Osteoblast (primary cell): ENCODE measurements at places on chromosomes 2 and 18.

DNA sequence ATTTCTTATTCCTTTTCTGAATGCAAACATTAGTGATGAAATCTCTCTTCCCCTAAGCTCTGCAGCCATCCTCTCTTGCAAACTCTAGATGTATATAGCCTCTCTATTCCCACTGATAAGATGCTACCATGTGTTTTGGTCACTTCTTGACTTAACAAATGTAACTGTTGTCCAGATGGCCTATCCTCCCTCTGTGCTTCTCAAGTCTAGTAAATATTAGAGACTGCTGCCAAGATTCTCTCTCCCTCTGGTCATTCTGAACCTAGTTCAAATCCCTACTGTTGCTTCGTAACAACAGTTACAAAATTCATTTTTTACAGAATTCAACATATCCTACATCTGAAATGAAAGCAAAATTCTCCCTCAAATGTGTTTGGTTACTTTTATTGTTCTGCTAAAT lies 156.6 kb downstream of the TXNL1 start:
- no peaks in the 10 kb centered on the region for H3K4me1 ChIP-seq
- DNase-seq = no peak

GRCh38 chr2:239249776-239250175 lies 151.0 kb downstream of the HDAC4 start:
- H3K27ac ChIP-seq = no peak overlapping the region
- H3K4me1 ChIP-seq = no peaks in the 10 kb centered on the region
- no peaks in the 10 kb centered on the region for H3K36me3 ChIP-seq

GRCh38 chr18:45802814-45803492 lies 22.5 kb upstream of the SIGLEC15 start:
- peak; percentile 93 for DNase-seq
- peak overlapping the region; percentile 14 for H3K4me3 ChIP-seq
- no peaks in the 10 kb centered on the region for H3K36me3 ChIP-seq
- H3K27ac ChIP-seq = peak overlapping the region; percentile 92

GRCh38 chr2:209388446-209389037 lies 35.3 kb upstream of the MAP2 start:
- no peak for DNase-seq
- H3K27ac ChIP-seq = no peak overlapping the region
- H3K36me3 ChIP-seq = no peaks in the 10 kb centered on the region
- H3K27me3 ChIP-seq = peaks cover 7% of the 10 kb centered on the region
- no peaks in the 10 kb centered on the region for H3K4me1 ChIP-seq

GRCh38 chr18:70234667-70235459 lies 29.4 kb upstream of the RTTN start:
- no peak overlapping the region for H3K27ac ChIP-seq
- no peak overlapping the region for H3K4me3 ChIP-seq
- DNase-seq = peak; percentile 63
- H3K36me3 ChIP-seq = no peaks in the 10 kb centered on the region
- no peaks in the 10 kb centered on the region for H3K4me1 ChIP-seq
